Liver (tissue), 10 donors: ENCODE measurements at places on chromosomes 3 and 15. TPM values are rescaled to one million over a fixed set of nuclear protein-coding genes. Genes with fewer than 3 reads are reported as not detected.

DNA sequence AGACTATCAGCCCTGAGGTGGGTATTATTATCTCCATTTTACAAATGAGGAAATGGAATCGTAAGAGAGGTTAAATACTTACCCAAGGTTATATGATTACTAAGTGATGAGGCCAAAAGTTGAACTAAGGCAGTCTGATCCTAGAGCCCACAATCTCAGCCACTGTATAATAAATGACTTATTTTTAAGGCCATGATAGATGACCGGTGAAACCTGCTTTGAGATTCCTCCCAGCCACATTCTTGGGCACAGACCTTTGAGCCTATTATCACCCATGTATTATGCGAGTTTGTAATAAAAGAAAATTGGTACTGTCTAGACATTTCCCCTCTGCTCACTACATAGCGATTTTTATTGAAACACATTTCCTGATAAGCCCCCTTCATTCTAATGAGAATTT, 37.4 kb downstream of the POLQ start:
- H3K36me3 ChIP-seq: no peaks in the 10 kb centered on the region
- no peak for DNase-seq
- no peaks in the 10 kb centered on the region for H3K4me1 ChIP-seq
- no peaks in the 10 kb centered on the region for H3K27me3 ChIP-seq

DNA sequence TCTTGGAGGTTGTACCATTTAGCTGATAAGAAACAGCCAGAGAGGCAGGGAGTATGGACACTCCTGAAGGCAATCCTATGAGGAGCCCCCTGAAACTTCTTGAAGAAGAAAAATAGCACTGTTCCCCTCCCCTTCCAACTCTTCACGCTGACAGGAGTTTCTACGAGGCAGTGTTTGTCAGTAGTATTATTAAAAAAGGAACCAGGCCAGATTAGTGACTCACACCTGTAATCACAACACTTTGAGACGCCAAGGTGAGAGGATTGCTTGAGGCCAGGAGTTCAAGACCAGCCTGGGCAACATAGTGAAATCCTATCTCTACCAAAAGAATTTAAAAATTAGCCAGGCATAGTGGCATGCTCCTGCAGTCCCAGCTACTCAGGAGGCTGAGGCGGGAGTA, 38.7 kb downstream of the WWTR1 start:
- H3K27me3 ChIP-seq: no peaks in the 10 kb centered on the region
- peaks cover 7% of the 10 kb centered on the region for H3K4me1 ChIP-seq
- H3K4me3 ChIP-seq: no peak overlapping the region

- H3K27me3 ChIP-seq: no peaks in the 10 kb centered on the region
- H3K4me1 ChIP-seq: peaks cover 56% of the 10 kb centered on the region
- H3K27ac ChIP-seq: peak overlapping the region; percentile 32
- no peak overlapping the region for H3K4me3 ChIP-seq
- no peak for DNase-seq
Observed at GRCh38 chr15:58472821-58473581, 41.2 kb downstream of the LIPC start.

GRCh38 chr3:15889936-15890335, 92.2 kb upstream of the ANKRD28 start:
- H3K4me3 ChIP-seq: no peak overlapping the region
- H3K27me3 ChIP-seq: no peaks in the 10 kb centered on the region
- no peaks in the 10 kb centered on the region for H3K4me1 ChIP-seq
- no peak overlapping the region for H3K27ac ChIP-seq
- no peak for DNase-seq

DNA sequence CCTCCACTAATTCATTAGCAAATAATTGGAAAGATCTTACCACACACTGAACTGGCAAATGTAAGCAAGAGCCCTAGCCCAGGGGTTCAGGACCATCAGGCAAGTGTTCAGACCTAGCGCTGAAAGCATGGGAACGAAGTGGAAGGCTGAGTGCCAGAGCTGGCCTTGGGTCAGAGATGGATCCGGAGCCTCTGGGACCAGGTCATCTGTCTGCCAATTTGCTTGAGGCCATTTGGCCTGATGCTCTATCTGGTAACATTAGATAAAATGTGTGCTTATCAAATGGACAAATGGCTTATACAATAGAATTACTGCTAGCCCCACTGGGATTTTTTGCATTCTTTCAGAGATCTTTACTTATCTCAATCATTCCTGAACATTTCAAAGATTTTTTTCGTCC, 1.4 kb upstream of the TMC3 start:
- no peak overlapping the region for H3K27ac ChIP-seq
- no peaks in the 10 kb centered on the region for H3K4me1 ChIP-seq
- H3K27me3 ChIP-seq: no peaks in the 10 kb centered on the region
- H3K4me3 ChIP-seq: no peak overlapping the region

GRCh38 chr3:50350527-50351322, at the start of the genes CYB561D2 and NPRL2:
Gene CYB561D2, plus strand, starts transcription at chr3:50350862. Its CDS starts 572 bp downstream, at chr3:50351434.
Gene NPRL2, minus strand, starts transcription at chr3:50350775. Its CDS starts 123 bp downstream, at chr3:50350652.
- peak within 1 kb of the TSS; percentile 97 for H3K27ac ChIP-seq
- H3K4me3 ChIP-seq: peak within 1 kb of the TSS; percentile 67
- peaks cover 16% of the 10 kb centered on the region for H3K36me3 ChIP-seq
- H3K27me3 ChIP-seq: no peaks in the 10 kb centered on the region

- no peaks in the 10 kb centered on the region for H3K36me3 ChIP-seq
- no peak overlapping the region for H3K27ac ChIP-seq
- peak; percentile 69 for DNase-seq
- peak overlapping the region; percentile 32 for H3K4me3 ChIP-seq
Observed at GRCh38 chr15:64905119-64905831, 6.4 kb upstream of the ANKDD1A start.

DNA sequence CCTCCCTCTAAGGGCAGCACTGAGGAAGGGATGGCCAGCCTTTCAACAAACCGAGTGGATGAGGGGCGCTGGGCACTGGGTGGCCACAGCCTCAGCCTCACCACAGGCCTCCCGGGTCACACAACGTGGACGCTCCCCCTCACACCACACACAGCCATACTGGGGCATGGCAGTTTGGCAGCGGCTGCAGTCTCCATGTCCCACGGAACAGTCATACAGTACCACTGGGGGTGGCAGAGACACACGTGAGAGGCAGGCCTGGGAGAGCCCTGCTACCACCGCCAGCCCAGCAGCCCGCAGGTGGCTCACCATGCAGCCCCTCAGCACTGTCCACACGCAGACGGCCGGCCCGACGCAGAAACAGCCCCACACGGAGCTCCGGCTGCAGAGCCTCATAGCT, 11.7 kb downstream of the PLXNB1 start:
- no peaks in the 10 kb centered on the region for H3K4me1 ChIP-seq
- no peak overlapping the region for H3K4me3 ChIP-seq
- no peaks in the 10 kb centered on the region for H3K27me3 ChIP-seq

Gene TMPRSS7
- total RNA-seq: not detected

Gene TMEM158
- total RNA-seq: 0.08 TPM
